Mesenchymal stem cell (in vitro differentiated cells and primary cell): ENCODE measurements at places on chromosomes 7 and 10.
A peak's percentile ranks its signal among the peaks of the same experiment; 100 is the strongest.

GRCh38 chr7:96187735-96188134 lies 134.2 kb downstream of the SLC25A13 start:
- peaks cover 6% of the 10 kb centered on the region for H3K4me1 ChIP-seq
- no peak overlapping the region for H3K4me3 ChIP-seq
- DNase-seq, result no peak
- peaks cover 64% of the 10 kb centered on the region for H3K36me3 ChIP-seq
- H3K27me3 ChIP-seq, result no peaks in the 10 kb centered on the region
- H3K27ac ChIP-seq, result no peak overlapping the region

DNA sequence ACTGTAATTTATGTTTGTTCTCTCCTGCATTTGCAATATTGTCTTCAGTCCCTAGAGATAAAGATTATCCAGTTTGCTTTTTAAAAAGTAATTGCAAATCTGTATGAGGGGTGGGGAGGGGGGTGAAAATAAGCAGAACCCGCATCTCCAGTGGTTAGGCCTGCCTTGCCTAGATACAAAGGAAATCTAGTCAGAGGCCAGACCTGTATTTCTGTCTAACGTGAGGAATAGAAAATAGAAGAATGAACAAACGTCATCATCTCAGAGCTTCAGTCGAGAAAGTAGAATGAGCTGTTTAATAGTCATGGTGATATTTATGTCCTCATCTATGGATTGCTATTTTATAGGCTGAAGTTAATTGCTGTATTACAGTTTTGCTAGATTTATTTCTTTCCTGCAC lies 284.2 kb downstream of the BICC1 start:
- no peaks in the 10 kb centered on the region for H3K4me1 ChIP-seq
- no peak overlapping the region for H3K4me3 ChIP-seq
- H3K36me3 ChIP-seq, result peaks cover 89% of the 10 kb centered on the region
- no peak for DNase-seq
- H3K27me3 ChIP-seq, result no peaks in the 10 kb centered on the region
- H3K27ac ChIP-seq, result no peak overlapping the region

DNA sequence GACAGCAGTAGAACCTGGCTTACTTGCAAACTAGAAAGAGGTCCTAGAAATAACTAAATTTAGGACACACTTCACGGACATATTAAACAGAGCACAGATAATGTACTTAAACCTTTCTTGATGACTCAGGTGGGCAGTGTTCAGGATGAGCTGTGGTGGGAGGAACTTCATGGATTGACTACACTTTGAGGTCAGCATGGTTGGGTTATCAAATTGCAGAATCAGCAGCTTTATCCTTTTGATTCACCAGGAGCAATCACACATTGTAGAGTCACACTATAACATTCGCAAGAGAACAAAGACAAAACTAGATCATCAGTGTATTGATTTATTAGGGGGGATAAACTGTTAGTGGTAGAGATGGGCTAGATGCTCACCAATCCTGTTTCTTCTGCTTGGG lies 38.6 kb upstream of the AGK start:
- DNase-seq, result no peak
- H3K27me3 ChIP-seq, result peaks cover 26% of the 10 kb centered on the region
- no peak overlapping the region for H3K4me3 ChIP-seq
- H3K4me1 ChIP-seq, result peaks cover 2% of the 10 kb centered on the region

GRCh38 chr10:361203-362081 lies 226.2 kb downstream of the ZMYND11 start:
- no peaks in the 10 kb centered on the region for H3K27me3 ChIP-seq
- H3K4me1 ChIP-seq, result peaks cover 10% of the 10 kb centered on the region

- H3K36me3 ChIP-seq, result no peaks in the 10 kb centered on the region
- peaks cover 87% of the 10 kb centered on the region for H3K27me3 ChIP-seq
- no peak overlapping the region for H3K27ac ChIP-seq
- DNase-seq, result peak; percentile 16
- peak overlapping the region; percentile 58 for H3K4me3 ChIP-seq
Observed at GRCh38 chr7:22549667-22550513, 49.9 kb upstream of the STEAP1B start.

DNA sequence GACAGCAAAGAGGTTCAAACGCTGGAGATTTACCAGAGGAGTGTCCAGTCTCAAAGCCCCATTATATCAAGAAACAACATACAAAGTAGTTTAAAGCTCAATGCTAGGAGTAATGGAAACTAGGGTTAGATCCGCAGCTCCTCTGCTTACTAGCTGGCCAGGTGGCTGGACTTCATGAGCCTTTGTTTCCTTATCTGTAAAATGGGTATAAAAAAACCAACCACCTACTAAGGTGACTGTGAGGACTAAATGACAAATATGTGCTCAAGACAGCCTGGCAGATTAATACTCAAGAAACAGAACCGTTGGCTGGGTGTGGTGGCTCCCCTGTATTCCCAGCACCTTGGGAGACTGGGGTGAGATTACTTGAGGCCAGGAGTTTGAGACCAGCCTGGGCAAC lies 5.8 kb upstream of the RBM20 start:
- H3K27ac ChIP-seq, result peak overlapping the region; percentile 56
- no peak overlapping the region for H3K4me3 ChIP-seq
- H3K36me3 ChIP-seq, result no peaks in the 10 kb centered on the region
- DNase-seq, result no peak
- peaks cover 41% of the 10 kb centered on the region for H3K27me3 ChIP-seq
- H3K4me1 ChIP-seq, result peaks cover 14% of the 10 kb centered on the region
